ENCODE measurements at places on chromosomes 6 and 20.

DNA sequence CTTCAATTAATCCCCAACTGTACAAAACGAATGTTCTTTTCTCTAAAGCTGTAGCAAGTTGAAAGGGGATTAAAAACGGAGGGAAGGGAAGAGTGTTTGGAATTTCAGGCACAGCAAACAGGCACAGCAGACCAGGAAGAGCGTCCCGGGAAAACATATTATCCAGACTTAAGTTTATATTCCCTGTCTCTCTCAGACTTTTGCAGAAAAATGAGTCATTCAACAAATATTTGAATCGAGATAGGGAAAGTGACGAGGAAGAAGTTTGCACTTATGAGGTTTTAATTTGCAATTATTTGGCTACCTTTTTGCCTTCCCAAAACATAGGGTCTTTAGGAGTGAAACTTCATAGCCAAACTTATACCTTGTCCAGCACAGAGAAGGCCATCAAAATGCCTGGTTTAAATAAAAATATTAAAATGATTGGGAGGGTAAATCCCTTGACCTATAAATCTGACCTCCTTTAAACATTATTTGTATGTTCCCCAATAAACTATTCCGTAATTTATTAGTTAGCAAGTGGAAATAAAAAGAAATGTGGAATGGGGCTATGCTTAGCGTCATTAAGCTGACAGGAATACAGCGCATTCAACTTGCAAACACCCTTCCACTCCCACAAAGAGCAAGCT, 16.0 kb downstream of the HFE start:
- DNase-seq, result peak; percentile 81

DNA sequence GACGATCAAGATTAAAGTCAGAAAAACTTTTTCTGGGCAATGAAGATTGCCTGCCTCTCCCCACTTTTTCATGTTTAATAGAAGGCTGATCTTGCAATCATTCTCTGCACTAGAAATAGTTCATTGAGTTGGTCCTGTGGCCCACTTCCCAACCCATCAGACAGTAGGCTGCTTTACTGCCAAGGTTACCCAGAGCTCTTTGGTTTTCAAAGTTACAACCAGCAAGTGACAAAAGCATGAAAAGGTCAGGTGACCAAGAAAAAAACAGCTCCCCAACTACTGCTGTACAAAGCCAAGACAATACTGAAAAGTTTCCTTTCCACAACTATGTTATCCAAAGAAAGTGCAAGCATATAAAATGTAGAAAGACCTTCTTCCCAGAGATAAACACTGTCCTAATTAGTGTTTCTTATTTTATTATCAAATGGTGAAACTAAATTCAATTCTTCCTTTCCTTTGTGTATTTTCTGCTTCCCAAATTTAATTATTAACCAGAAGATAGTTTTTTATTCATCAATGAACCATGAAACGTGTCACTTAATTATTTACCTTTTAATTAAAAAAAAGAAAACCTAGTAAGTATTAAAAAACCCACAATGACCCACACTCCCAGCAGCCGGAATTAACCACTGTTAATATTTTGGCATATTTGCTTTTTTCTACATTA, 16.6 kb downstream of the DNAAF9 start:
- no peak for DNase-seq

- DNase-seq, result peak; percentile 76
Measured at GRCh38 chr20:25632940-25633790, 9.4 kb upstream of the NANP start.

DNA sequence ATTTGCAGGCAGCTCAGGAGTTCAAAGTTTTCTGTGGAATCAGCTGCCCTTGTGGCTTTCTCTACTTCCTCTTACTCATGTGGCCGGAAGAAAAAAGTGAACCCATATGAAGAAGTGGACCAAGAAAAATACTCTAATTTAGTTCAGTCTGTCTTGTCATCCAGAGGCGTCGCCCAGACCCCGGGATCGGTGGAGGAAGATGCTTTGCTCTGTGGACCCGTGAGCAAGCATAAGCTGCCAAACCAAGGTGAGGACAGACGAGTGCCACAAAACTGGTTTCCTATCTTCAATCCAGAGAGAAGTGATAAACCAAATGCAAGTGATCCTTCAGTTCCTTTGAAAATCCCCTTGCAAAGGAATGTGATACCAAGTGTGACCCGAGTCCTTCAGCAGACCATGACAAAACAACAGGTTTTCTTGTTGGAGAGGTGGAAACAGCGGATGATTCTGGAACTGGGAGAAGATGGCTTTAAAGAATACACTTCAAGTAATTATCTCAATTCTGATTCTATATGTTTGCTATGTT, 1.1 kb downstream of the MGME1 start:
- DNase-seq, result peak; percentile 86

DNA sequence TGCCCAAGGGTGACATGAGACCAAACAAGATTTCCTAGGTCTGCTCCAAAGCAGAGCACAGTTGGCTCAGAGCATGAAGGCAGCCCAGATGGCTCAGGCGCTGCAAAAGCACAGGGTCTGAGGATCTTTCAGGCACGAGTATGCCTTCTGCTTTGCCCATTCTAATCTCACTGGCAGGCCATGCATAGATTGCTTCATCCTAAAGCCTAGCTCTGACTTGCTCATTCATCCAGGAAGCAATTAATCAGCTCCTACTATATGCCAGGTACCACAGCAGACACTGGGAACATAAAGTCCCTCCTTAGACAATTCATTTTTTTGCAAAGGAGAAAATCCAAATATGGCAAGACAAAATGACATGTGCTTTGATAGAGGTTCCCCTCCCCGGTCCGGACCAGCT, 31.2 kb downstream of the GPLD1 start:
- DNase-seq, result no peak

- DNase-seq, result no peak
Measured at GRCh38 chr6:83083476-83083875, 16.0 kb downstream of the DOP1A start.

DNA sequence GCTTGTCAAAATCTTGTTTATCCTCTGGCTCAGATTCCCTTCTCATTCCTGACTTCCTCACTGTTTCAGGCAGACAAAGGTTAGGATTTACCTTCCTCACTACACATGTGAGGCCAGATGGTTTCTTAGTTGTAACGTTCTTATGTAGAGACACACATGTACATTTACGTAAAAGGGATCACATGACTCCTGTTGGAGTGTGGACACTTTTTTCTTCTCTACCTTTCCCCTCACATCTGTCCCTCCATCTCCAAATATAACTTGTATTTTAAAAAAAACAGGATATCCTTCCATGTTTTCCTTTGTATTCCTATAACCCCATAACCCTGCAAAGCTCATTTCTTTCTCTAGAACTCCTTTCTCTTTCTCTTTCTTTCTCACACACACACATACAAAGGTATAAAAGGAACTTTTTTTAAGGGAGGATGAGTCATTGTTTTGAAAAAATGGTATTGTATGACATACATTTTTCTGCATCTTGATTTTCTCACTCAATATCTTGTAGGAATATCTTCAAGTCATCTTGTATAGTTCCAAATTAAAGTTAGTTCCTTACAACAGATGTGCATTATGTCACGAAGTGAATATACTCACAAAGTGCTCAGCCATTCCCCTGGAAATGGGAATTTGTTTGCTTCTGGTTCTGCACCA, 78.2 kb upstream of the SULF2 start:
- peak; percentile 22 for DNase-seq

DNA sequence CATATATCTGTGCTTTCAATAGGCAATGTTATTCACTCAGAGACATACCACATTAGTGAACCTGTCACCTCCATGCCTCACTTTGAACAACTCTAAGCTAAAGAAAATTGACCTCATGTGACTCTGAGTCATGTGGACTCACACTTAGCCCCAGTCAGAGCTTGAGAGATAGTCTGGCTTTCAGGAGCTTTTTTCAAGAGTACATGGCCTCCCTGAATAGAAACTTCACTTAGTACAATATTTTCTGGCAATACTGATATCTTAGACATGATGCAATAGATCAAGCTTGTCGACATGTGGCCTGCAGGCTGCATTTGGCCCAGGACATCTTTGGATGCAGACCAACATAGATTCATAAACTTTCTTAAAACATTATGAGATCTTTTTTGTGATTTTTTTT, 8.5 kb downstream of the SPTLC3 start:
- peak; percentile 38 for DNase-seq

- no peak for DNase-seq
Measured at GRCh38 chr6:146770965-146771735, 172.4 kb downstream of the ADGB start.

DNA sequence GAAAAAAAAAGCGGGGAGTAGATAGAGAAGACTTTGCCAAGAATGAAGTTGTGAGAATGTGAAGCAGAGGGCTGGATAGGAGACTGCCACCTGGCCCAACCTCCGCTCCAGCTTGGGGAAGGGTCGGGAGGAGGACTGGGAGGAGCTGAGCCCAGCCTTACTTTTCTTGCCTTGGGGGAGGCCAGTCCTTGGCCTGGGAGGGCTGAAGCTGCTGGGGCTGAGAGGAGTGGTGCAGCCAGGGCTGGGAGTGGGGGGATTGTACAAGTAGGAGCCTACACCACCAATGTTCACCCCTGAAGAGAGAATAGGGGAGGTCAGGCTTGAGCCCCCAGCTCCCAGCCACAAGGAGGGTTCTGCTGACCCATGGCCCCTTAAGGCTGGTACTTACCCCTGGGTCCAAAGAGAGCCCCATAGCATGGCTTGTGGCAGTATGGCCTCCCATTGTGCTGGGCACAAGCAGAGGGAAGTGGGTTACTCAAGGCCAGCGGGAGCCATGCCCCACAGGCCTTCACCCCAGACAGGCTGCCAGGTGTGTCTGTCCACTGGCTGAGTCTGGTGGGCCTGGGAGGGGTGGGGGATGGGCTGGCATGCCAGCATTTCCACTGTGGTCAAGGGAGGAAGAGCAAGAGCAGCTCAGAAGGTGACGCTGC, 1.1 kb downstream of the CRIP3 start:
- no peak for DNase-seq

GRCh38 chr6:38640216-38640909, 634 bp upstream of the BTBD9 start:
- DNase-seq, result no peak

- DNase-seq, result peak; percentile 8
Measured at GRCh38 chr20:8589956-8590355, 457.9 kb downstream of the PLCB1 start.

DNA sequence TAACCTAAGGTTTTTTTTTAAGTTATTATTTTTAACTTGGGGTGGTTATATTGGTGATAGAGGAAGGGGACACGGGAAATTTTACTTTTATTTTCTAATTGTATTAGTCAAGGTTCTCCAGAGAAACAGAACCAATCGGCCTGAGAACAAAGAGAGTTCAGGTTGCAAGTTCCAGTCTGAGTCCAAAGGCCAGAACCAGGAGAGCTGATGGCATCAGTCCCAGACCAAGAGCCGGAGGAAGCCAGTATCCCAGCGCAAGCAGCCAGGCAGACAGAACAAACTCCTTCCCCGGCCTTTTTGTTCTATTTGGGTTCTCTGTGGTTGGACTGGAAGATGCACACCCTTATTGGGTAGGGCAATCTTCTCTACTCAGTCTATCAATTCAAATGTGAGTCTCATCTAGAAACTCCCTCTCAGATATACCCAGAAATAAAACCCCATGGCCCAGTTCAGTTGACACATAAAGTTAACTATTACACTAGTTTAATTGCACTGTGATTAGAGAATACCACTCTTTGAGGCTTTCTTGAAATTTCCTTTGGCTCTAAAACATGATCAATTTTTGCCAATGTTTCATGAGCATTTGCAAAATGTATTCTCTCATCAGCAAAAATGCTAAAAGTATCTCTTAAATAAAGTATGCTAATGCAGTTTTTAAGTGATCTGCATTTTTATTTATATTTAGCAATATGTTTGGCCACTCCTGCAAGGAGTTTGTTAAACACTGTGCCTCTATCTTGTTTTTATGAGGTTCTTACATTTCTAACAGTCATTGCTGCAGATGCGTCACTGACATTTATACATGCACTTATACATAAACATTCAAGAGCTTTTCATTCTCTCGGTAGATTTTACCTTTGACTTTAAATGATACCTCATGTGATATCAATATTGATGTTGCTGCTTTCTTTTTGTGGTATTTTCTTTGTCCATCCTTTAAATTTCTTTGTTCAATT, 103.2 kb upstream of the SSTR4 start:
- no peak for DNase-seq

DNA sequence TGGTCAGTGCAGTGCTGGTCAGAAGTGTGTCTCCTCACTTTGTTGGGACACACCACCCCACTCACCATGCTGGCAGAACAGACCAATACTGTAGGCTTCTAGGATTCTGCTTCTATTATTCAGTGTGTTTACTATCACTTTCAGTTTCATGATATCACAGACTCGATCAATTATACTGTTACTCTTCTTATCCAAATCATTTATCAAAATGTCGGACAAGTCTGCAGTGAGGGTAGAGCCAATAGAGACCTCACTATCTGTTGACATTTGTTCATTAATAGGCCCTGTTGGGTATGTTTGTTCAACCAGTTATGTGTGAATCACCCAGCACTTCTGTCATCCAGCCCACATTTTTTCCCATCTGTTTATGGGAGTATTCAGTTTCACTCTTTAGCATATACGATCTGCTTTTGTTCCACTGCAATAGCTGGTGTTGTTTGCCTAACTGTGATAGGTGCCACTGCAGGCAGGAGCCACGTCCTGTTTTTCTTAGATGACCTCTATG, 140.1 kb downstream of the NRN1 start:
- peak; percentile 78 for DNase-seq

- DNase-seq, result no peak
Measured at GRCh38 chr6:84773431-84774156, 9.2 kb upstream of the TBX18 start.

DNA sequence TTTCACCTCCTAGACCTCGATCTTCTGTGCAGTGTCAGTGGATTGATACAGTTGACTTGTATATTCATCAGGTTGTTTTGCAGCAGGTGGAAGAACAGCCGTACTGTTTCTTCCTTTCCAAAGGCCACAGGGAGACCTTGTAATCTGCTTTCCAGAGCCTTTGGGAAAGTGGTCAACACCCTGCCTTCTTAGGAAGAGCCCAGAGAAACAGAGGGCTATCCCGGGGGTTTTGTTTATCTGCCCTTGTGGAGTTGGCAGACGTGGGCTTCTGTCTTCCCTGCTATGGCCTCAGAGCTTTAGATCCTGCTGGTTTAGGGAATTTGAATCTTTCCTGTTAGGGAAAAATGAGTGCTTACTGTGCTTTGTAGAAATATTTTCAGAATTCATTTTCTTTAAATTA, 19.6 kb downstream of the STX16 start:
- DNase-seq, result no peak

DNA sequence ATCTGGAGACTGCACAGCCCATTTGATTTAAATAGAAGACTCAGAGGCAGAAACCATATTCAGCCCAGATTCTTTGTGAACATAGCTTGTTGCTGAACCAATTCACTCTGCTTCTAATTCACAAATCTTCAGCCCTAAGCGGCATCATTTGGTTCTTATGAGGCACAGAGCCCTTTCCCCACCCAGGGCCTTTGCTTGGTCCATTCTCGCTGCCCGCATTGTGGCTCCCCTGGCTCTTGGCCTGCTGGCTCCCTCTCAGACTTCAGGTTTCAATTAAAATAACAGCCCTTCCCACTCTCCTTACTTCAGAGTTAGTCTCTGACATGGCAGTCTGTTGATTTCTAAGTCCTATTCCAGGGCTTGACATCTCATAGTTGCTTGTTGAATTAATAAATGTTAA, 9.4 kb upstream of the TMEM14A start:
- DNase-seq, result no peak
